Stimulated activated CD8-positive, alpha-beta memory T cell treated with anti-CD3 and anti-CD28 coated beads, Interleukin-15, amount 100 ng/mL, for 48 hours (primary cell): ENCODE measurements at places on chromosomes 5 and 9.

DNA sequence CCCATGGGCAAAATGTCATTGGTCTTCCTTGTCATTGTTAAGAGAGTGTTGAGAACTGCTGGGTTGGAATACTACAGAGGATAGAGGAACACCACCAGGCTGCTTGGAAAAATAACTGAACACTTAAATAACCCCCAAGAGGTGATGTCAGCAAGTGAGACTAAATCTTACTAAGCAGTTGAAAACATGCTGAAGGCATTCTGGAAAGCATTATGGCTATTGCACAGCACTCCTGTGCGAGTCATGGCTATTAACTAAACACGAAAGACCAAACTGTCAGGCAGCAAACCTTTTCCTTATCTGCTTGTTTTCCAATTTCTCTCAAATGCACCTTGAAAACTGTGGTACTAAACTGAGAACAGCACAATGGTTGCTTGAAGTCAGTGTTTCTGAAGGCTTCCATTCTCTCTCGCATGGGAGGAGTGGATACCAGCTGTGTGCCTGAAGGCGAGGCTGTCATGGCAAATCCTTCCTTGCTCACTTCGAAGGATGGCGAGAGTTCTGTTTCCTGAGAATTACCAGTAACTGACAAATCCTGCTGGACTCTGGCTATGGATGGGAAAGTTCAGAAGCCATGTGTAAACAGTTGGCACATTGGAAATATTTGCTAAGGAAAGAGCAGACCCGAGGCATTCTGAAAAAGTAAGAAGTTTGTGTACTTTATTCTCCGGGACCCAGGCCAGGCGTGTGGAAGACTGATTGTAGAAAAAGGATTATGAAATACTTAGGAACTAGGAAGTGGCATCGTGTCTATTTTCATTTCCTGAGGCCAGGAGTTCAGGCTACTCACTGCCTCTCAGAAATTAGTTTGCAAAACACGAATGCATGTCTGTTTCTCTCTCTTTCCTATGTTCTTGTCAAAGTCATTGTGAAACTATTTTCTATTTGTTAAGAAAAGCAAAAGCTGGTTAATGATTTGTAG lies 182.1 kb downstream of the DMRT2 start:
- DNase-seq = no peak

DNA sequence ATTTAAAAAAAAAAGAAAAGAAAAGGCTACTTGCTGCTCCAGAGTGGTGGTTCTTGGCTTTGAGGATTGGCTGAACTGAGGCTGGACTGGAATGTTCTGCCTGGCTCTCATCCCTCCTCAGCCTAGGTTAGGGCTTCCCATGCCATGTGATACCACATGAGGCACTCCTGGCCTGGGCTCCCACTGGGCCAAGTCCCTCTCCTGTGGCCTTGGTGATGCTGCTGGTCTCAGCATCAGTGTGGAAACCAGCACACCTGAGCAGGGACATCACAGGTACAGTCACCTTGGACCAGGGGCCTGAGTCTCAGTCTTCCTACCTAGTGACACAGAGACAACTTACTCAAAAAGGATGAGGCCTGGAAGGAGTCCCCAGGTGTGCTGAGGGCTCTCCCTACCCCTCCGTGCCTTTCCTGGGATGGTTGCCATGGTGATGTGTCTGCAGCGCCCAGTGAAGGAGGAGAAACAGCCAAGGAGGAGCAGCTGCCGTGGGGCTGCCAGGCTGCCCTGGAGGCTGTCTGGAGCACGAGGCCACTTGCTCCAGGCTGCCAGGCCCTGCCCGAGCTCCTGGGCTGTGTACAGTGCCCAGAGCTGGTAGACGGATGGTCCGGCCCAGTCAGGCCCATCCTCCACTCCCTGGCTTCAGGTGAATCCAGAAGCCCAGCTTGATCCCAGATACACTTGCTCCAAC lies 71.0 kb downstream of the WNK2 start:
- DNase-seq = no peak

DNA sequence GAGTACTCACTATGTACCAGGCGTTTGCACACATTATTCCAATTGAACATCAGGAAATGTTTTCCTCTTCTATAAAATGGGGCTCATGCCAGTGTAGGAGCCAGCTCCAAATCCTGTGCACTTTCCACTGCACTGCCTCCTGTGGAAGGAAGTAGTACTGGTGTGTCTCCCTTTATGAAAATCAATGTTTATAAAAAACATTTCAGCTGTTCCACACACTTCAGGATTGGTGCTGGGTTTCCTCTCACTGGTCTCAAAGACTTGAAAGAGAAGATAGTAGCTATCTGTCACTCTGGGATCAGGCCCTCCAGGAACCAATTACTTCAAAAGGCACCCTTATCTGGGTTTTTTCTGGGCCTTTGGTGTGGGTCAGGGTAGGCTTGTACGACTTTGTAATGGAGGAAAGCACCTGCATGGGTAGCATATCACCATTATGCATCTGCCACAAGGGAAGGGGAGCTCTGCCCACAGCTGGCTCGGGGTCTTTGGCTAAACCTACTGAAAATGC lies 32.5 kb downstream of the RAB14 start:
- DNase-seq = no peak

GRCh38 chr5:132883261-132883834 lies 9.9 kb downstream of the LEAP2 start:
- no peak for DNase-seq

GRCh38 chr5:2921176-2921575 lies 169.7 kb upstream of the IRX2 start:
- no peak for DNase-seq

DNA sequence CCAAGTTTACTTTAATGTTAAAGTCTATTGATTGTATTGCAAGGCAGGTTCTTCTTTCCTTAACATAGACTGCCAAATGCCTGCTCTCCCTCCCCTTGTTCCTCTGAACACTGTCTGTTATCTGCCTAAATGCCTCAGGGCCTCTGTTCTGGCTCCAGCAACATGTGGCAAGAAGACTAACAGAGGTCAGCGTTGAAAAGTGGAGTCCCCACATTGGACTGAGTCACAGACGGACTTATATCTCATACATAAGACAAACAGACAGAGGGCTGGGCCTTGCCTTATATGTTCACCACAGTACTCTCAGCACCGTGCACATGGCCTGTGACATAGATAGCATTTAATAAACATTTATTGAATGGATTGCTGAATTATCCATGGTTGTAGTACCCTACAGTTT lies 91.4 kb downstream of the TSSK1B start:
- no peak for DNase-seq
